ENCODE measurements at places on chromosomes 5 and 9.

GRCh38 chr9:1222511-1222910, 172.4 kb downstream of the DMRT2 start:
- no peak for DNase-seq

- DNase-seq: no peak
These were observed 540.5 kb downstream of the CTNND2 start for GRCh38 chr5:11363631-11364178.

DNA sequence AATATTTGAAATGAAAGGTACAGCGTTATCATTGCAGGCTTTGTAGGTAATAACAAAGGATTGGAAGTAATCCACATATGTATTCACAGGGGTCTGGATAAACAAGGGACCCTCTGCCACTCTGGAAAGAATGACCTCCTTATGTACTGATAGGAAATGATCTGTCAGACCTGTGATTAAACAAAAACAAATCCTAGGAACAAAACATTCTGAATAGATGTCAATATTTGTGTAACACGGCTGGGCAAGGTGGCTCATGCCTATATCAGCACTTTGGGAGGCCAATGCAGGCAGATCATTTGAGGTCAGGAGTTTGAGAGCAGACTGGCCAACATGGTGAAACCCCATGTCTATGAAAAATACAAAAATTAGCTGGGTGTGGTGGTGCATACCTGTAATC, 42.3 kb downstream of the NSUN2 start:
- DNase-seq: no peak

- DNase-seq: no peak
These were observed 85.7 kb upstream of the LHFPL2 start for GRCh38 chr5:78734094-78734845.

DNA sequence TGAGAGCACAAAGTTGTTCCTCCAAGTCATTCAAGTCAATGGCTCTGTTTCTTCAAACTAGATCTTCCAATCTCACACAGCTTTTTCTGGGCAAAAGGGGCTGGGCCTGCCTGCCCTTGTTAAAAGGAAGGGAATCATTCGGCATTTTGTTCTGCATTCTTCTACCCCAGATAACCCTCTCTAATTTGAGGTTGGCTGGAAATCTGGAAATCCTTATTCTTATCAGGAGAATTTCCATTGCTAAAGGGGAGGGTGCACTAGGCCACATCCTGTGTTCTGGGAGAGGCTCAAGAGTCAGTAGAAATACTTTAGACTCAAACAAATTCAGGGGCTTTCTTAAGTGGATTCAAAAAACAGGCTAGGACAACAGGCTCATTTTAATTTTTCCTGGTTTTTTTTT, 384.7 kb upstream of the ZNF462 start:
- no peak for DNase-seq

Data from retinal pigment epithelial cell (primary cell).